M059J (cell line): ENCODE measurements at places on chromosomes 4 and X. TPM values are rescaled to one million over a fixed set of nuclear protein-coding genes. Genes with fewer than 3 reads are reported as not detected.

GRCh38 chr4:180675359-180675650 lies 1567.9 kb upstream of the TENM3 start:
- DNase-seq, result no peak

DNA sequence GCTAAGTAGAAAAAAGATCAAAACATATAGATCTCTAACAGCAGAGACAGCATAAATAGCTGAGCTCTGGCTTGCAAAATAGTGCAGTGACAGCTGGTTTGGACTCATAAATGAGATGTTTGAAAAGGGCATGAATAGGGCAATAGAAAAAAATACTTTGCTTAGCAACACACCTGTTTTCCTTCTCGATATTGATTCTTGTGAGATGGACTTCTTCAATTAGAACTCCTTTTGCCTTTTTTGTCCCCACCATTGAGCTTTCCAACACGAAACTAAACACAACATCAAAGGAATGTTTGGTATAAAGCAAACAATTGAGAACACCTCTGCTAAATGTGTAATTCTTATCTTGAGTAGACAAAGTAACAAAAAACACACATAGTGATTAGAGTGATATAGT lies 726.3 kb downstream of the RAPGEF2 start:
- DNase-seq, result no peak

DNA sequence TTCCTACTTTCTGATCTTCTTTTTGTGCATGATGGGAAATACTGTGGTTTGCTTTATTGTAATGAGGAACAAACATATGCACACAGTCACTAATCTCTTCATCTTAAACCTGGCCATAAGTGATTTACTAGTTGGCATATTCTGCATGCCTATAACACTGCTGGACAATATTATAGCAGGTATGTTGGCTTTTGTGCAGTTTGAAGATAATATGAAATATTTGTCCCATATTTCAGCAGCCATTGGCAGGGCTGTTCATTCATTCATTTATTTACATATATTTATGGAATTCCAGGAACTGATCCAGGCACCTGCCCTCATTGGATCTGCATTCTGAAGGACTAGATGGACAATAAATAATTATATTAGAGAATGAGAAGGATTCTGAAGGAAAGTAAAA lies 96.9 kb downstream of the NPFFR2 start:
- DNase-seq, result no peak

BEX5 gene
- 1.4 TPM in 2 replicates for total RNA-seq
